ENCODE measurements at places on chromosomes 13 and 19.

- peak; percentile 43 for DNase-seq
These were observed 19.6 kb downstream of the CELF5 start for GRCh38 chr19:3243819-3244700.

GRCh38 chr13:61905054-61905453, 489.4 kb upstream of the PCDH20 start:
- DNase-seq, result no peak

DNA sequence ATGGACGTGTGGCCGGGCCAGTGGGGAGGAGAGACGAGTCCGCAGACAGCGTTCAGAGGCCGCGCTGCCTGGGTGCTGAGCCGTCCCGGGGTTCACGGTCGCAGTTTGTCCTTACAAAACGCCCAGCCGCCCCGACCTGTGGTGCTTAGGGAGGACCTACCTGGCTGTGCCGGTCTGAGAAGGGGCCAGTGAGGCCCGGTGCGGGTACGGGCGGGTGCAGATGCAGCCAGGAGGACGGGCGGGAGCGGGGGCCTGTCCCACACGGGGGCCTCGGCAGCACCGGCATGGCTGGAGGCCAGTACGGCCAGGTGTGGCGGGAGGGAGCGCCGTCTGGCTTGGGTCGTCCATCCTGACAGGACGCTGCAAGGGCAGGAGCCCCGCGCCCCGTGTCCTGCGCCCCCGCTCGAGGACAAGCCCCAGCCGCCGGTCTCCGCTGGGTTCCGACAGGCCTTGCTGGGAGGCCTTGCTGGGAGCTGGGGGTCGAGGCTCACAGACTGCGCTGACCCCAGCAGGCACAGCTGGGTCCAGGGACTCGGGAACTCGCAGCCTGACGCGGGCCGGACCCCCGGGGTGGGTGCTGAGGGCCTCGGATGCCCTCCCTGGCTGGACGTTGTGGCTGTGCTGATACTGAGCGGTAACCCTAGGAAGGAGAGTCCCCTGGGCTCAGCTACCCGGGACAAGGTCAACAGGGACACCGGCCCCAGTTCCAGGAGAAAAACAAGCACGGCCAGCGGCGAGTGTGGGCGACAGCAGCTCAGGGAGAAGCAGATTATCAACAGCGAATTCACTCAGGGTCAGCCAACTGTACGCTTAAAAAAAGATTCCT, 5.3 kb upstream of the PROZ start:
- peak; percentile 66 for DNase-seq

GRCh38 chr19:2587001-2587719, 111.2 kb downstream of the GADD45B start:
- DNase-seq, result no peak

DNA sequence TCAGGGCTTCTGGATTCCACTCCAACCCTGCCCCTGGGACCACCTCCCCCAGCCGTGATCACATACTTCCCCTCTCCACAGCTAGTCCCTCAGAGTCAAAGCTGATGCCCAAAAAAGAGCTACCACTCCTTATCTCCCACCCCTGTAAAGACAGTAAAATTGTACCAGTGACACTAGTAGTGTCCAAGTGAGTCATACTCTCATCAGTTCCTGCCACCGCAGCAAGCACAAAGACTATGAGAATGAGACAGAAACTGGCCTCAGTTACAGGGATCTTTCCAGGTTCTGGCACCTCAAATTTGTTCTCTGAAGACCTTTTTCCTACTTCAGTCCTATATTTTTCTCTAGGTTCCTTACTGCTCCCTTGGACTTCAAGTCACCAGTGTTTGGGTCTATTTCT, 144.2 kb downstream of the SPRY2 start:
- DNase-seq, result no peak

- DNase-seq, result no peak
These were observed 501.5 kb downstream of the SUCLA2 start for GRCh38 chr13:47499358-47500150.

- DNase-seq, result no peak
These were observed 15.4 kb upstream of the IRGC start for GRCh38 chr19:43700395-43701000.

- DNase-seq, result no peak
These were observed 15.8 kb downstream of the LCP1 start for GRCh38 chr13:46166224-46166584.

GRCh38 chr13:111564606-111565005, 244.2 kb downstream of the TEX29 start:
- DNase-seq, result no peak

DNA sequence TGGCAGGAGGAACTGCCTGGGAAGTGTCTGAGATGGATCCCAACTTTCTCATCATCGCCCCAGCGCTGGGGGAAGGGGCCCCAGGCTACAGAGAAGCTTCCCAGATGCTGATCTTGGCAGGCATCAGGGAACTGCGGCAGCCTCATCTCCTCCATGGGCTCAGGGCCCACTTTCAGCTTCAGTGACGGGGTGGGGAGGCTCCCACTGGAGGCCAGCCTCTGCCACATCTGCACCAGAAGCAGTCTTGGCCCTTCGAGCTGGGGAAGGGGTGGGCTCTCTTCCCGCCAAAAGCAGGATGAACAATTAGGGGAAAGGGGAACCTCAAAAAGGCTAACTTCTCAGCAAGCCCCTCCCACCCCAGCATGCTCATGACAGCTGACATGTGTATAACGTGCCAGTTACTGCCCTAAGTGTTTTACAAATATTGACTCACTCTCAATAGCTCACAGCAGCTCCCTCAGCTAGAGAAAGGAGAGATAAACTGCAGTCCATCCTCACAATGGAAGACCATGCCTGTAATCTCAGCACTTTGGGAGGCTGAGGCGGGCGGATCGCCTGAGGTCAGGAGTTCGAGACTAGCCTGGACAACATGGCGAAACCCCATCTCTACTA, 7.1 kb upstream of the S1PR2 start:
- DNase-seq, result no peak

DNA sequence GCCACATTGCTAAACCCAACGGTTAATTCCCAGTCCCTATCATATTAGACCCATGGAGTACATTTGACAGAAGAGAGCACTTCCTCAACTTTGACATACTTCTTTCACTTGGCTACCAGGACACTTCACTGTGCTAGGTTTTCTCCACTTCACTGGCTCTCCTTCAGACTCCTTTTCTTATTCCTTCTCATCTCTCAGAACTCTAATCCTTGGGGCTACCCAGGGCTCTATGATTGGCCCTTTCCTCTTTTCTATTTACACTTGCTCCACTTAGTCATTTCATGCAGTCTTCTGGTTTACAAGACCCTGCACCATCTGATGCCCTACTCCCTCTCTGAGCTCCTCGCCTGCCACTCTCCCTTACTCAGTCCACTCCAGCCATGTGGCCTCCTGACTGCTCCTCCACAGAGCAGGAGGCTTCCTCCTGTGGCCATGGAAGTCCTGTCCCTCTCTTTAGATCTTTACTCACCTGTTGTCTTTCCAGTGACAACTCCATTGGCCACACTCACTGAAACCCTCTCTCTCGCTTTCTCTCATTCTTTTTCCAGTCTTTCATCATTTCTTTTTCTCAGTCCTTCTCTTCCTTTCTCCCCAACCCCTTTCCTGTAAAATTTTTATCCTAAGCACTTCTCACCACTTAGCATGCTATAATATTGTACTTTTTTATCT, 90.4 kb downstream of the TBC1D4 start:
- DNase-seq, result no peak

- peak; percentile 75 for DNase-seq
These were observed 18.9 kb downstream of the VASP start for GRCh38 chr19:45526143-45526542.

DNA sequence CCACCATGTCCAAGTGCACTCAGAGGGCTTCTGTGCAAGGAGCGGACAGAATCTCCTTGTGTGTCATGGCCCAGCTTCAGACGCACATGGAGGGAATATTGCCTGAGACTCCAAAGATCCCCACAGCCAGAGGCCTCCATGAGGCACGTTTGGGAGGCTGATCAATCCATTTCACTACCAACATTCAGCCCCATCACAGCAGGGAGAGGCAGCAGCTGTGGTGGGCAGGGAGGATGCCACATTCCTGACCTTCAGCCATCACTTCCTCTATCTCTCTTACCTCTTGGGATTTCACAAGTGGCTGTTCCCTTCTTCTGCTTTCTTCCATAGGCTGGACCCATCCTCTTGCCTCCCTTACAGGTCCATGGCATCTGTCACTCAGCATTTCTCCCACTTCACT, 82.4 kb upstream of the MBNL2 start:
- no peak for DNase-seq

DNA sequence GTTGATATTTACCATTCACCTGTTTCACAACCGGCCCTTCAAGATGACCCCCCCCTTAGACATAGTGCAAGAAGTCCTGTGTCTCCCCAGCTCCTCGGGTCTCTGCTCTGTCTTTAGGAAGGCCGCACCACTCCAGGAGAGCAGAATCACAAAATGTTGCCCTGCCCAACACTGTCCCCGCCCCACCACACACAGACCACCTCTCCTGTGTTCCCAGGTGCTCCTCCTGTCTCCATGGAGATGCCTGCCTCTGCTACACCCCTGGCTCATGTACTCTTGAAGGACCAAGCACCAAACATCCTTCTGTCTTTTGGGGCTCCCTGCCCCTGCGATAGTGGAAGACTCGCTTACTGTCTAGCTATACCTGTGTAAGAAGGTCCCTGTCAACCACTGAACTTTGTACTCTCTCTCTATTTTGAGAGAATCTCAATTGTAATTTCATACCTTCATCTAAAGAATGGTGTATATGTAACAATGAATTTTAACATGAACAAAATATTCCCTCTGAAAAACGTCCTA, 9.6 kb upstream of the TNFRSF19 start:
- no peak for DNase-seq

- DNase-seq, result no peak
These were observed 20.8 kb downstream of the NLRP4 start for GRCh38 chr19:55857149-55857548.

DNA sequence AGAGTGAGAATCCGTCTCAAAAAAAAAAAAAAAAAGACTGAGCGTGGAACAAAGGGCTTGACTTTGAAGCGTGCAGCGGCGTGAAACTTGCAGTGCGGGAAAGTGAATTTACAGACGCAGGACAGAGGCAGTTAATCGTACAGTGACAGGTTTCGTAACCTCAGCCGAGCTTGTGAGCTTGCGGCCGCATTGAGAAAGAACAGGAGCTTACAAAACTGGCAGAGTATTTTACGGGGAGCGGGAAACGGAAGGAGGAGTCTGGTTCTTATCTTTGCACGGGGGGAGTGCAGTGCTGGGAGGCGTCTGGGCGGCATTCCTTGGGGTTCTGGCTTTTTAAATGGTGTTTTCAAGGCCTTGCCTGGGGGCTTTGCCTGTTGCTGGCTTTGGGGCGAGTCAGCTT, 6.0 kb upstream of the BSG start:
- DNase-seq, result peak; percentile 84

GRCh38 chr19:29665826-29666577, 741 bp downstream of the PLEKHF1 start:
- DNase-seq, result no peak

DNA sequence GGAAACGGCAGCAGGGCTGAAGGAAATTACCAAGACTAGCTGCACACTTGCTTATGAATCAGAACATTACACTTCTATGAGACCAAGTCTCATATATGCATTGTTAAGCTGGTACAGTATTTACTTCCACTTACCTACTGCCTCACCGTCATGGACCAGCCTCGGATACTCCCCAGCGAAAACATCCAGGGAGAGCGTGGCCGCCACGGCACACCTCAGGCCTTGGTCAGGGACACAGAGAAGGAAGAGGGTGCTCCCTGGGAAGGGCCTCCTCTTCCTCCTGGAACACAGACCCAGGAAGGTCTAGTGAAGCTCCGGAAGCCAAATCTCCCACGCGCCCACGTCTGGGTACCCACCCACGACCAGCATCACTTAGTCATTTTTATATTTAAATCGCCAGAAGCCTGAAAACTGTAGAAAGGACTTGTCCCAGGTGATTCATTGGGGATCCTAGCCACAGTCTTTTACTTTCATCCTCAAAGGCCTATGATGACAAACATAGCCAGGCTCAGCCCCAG, 24.4 kb upstream of the MTIF3 start:
- DNase-seq, result no peak

DNA sequence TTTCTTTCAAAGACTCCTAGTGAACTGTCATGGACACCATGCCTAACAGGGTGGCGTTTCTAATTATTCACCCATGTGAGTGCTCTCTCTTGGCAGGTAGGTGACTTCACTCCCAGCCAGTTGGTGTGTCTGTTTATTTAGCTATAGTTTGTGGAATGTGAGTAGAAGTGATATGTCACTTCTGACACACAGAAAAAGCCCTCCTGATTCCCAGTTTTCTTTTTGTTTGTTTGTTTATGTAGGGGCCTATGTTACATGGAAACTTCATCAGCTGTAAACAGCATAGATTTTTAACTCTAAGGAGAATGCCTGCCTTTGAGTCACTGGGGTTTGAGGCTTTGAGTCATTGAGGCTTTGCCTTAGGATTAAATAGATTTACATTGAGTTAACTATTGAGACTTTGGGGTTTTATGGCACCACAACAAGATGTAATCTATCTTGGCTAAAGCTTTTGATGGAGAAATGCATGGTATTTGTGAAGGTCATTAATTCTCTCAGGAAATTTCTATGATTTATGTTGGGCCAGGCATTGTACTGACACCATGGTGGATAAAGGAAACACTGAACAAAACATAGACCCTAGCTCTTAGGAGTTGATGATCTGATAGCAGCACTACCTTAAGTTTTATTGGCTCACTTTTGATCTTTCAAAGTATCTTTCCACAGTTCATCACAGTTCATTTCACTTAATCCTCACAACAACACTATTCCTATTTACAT, 45.3 kb downstream of the UFM1 start:
- DNase-seq, result no peak

DNA sequence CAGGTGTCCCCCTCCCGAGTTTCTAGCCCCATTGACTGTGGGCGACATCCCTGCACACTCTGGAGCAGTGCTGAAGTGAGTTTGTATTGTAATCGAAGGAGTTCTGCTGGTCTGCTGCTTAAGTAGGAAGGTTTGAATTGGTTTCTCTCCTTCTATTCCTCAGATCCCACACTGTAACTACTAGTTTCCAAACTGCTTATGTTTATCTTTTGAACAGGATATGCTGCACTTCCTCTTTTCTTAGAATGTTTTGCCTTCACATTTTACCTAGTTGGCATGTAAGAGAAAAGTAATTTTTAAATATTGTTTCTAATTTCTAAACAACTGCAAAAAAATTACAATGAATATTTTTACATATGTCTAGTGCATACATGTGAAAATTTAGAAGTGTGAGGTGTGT, 511.8 kb downstream of the KLF12 start:
- DNase-seq, result no peak

- DNase-seq, result no peak
These were observed 13.2 kb downstream of the ENOX1 start for GRCh38 chr13:43773602-43774001.

Measured in HuH-7.5 (cell line).